ENCODE measurements at places on chromosomes 13 and 19. TPM values are rescaled to one million over a fixed set of nuclear protein-coding genes. Genes with fewer than 3 reads are reported as not detected.

- no peak for DNase-seq
Observed at GRCh38 chr19:46919324-46919723, 58.5 kb downstream of the ARHGAP35 start.

DNA sequence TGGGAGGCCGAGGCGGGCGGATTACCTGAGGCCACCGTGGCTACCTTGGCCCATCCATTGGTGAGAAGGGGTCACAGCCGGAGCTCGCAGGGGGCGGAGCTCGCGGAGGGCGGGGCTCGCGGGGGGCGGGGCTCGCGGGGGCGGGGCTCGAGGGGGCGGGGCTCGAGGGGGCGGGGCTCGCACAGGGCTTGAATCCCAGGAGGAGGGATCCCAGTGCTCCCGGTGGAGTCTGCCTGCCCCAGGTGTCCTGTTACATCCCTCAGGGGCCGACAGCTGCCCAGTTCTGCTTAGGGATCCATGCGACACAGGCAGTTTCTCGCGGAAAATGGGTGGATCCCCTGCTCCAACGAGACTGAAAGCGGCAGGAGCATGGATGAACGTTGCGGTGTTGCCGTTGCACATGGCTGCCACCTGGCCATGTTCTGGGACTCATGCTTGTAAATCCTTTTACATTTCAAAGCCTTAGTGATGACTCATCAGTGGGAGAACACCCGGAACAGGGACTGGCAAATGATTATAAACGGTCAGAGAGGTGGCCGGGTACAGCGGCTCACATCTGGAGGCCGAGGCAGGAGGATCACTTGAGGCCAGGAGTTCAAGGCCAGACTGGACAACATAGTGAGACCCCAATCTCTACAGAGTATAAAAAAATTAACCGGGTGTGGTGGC lies 25.1 kb downstream of the TMPRSS9 start:
- no peak for DNase-seq

- no peak for DNase-seq
Observed at GRCh38 chr13:107301724-107302374, 733.9 kb upstream of the ARGLU1 start.

DNA sequence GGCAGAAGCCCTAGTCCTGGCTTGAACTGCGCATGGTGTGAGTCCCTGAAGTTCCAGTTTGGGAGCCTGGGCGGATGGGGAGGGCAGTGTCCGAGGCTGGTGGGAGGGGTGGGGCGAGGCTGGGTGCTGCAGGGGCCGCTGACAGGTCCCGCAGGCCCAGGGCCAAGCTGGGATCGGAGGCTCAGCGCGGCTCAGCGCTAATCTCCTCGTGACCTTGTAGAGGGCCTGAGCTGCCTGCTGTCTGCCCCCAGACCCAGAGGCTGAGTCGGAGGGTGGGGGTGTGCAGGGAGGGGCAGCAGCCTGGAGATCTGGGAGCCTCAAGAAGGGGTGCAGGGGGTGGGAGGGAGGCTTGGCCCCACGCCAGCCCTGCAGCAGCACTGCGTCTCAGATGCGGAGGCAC lies 3.0 kb downstream of the ATP1A3 start:
- DNase-seq, result no peak

The NCR1 gene
- 0.29 TPM for total RNA-seq

The CRTC1 gene
- total RNA-seq, result 15.7 TPM

The MBD3L2 gene
- not detected for total RNA-seq
